WERI-Rb-1 (cell line): ENCODE measurements at places on chromosomes 6 and 20.

DNA sequence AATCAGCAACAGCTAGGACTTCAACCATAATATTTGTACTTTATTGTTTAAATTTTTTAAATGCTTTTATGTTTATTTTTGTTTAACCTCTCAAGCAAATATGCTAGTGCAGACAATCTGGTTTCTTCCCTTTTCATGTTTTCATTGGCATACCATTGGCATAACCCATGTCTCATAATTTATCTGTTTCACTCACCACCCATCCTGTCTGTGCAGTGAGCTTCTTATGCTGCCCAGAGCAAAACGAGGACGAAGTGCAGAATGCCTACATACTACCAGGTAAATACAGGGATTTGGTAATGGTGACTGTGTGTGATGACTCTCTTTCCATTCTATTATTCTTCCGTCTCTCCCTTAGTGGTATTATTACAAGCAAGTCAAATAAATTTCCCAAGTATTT is 361.4 kb upstream of the KCNQ5 start:
- no peak for DNase-seq

DNA sequence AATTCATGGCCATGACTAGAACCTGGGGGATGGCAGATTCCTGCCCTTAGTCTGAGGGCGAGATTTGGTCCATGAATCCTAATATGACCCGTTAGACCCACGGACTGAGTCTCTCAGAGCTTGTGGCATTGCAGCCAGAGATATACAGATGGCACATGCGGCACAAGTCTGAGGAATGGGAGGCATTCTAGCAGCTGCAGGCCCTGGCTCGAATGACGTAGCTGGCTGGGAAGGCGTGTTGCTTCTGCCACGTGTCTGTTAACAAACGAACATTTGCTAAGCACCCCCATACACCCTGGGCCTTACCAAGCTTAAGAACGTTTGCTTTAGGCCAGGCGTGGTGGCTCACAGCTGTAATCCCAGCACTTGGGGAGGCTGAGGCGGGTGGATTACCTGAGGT is 68.0 kb downstream of the CD164 start:
- DNase-seq: no peak

GRCh38 chr6:139540276-139540675 is 165.8 kb upstream of the CITED2 start:
- DNase-seq: no peak

- DNase-seq: no peak
These were observed 114.6 kb downstream of the VEGFA start for GRCh38 chr6:43884652-43885022.

DNA sequence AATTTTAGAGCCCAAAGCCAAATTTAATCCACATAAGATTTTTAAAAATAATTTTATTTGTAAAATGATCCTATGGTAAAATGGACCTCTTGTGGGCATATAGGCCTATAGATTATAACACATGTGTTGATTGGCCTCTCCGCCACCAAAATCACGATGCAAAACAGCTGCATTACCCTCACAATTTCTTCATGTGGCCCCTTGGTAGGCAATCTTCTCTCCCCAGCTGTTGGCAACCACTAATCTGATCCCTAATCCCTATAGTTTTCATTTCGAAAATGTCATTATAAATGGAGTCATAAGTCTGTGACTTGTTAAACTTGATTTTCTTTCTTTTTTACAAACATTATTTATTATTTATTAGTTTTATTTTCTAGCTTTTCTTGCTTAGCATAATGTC is 263.9 kb upstream of the SULF2 start:
- no peak for DNase-seq

DNA sequence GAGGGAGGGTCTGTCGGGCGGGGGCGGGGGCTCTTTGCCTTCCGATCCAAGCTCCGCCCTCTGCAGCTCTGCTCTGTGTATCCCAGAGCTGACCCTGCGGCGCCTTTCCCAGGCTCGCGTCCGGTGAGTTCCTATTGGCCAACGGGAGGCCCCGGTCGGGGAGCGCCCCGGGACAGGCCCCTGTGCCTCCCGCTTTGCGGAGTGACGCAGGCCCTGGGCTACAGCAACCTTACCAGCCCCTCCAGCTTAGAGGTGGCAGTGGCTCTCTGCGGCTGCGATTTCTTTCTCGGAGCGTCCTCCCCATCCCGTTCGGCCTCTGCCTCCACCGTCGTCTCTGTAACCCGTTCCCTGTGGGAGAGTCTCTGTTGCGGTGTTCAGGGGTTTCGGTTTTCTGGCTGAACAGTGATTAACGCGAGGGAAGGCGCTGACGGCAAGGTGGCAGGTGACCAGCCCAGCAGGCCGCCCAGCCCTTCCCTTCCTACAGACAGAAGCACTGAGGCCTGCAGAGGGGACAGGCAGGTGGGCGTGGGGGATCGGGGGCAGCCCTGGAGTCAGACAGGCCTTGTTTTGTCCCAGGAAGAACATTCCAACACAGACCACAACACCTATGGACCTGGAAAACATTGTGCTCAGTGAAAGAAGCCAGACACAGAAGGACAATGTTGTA is 18.1 kb upstream of the CEBPB start:
- DNase-seq: peak; percentile 82

DNA sequence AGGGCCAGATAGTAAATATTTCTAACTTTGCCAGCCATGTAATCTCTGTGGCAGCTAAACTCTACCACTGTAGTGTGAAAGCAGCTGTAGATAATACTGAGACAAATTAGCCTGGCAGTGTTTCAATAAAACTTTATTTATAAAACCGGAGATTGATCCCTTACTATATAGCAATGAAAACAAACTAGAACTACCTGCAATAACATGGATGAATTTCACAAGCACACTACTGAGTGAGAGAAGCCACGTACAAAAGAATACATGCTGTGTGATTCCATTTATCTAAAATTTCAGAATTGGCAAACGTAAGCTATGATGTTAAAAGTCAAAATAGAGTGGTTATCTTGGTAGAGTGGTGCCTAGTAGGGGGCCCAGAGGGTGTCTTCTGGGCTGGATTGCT is 198.7 kb upstream of the SGK1 start:
- no peak for DNase-seq

DNA sequence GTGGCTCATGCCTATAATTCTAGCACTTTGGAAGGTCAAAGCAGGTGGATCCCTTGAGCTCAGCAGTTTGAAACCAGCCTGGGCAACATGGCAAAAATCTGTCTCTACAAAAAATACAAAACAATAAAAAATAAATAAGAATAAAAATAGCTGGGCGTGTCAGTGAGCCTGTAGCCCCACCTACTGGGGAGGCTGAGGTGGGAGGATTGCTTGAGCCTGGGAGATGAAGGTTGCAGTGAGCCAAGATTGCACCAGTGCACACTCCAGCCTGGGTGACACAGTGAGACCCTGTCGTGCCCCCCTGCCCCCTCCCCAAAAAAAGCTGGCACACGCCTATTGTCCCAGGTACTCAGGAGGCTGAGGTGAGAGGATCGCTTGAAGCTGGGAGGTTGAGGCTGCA is 35.1 kb upstream of the SRPK1 start:
- peak; percentile 32 for DNase-seq

DNA sequence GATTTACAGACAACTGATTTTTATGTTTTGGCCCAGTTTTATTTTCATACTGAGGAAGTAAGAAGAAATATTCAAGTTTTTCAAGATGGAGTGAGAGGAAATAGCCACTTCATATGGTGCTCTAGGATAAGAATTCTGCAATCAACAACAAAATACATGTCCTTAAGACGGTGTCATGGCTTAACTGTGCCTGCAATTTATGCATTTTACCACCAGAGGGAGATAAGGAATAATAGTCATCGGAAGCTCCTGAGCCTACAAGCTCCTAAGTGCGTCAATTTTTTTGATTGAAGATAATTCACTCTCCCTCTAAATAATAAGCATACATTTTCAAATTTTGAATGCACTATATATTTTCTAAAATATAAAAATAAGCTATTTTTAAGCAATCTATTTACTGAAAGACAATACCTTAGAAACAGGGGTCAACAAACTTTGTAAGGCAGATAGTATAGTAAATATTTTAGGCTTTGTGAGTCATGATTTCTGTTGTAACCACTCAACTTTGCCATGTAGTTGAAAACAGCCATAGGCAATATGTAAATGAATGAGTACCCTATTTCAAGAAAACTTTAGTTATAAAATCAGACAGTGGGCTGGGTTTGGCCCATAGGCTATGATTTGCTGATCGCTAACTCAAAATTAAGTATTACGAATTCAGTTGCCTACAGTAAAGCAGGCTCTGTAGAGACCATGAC is 230.9 kb upstream of the DTNBP1 start:
- DNase-seq: no peak

DNA sequence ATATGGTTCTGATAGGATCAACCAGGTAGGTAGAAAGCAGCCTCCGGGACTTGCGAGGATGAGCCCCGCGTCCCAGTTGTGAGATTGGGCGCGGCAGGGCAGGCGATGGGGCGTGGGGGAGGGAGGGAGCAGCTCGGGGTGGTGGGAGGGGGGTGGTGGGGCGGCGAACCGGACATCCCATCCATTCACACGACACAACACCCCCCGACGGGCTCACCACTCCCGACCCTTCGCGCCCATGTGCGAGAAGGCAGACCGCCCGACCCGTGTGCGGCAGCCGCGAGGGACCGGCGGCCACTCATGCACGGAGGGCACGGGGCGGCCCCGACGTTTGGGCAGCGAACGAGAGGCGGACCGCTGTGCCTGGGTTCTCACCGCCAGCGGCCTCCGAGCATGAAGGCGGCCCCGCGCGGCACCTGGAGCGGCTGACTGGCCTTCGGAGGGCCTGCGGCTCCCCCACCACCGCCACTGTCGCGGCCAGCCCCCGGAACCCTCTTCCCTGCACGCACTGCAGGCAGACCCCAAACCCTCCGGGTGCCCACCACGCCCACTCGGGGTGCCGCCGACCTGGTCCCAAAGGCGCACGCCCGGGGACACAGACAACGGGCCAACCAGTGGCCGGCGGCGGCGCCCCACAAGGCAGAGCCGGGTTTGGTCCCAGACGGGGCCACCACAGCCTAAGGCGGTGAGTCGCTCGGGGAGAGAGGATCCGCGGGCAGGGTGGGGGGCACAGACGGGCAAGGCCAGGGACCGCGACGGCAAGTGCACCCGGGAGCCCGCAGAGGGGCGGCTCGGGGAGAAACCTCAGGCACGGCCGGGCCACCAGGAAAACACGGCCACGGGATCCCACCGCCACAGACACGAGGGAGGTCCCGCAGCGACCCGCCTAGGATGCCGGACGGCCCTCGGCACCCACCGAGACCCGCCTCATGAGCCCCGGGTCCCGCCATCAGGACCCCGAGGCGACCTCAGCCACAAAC is 769.2 kb upstream of the DEFB115 start:
- DNase-seq: no peak

GRCh38 chr6:17219098-17219497 is 62.1 kb upstream of the RBM24 start:
- no peak for DNase-seq

DNA sequence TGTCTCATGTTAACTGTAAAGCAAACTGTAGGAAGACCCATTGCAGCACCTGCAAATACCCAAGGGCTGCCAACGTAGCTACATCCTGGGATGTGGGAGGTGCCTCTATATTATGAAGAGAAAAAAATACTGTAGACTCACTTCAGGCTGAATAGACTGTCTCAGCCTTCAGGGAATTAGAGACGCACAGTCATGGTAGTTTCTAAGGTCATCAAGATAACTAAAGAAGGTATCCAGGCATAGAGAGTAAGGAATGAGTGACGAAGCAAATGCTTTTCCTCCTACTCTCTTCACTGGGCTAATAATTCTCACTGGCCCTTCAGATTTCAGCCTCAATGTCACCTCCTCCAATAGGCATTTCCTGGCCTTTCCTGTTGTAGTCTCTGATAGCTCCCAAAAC is 121.6 kb upstream of the ECI2 start:
- DNase-seq: no peak

- DNase-seq: no peak
These were observed 47.6 kb downstream of the ZDHHC14 start for GRCh38 chr6:157428427-157429202.

DNA sequence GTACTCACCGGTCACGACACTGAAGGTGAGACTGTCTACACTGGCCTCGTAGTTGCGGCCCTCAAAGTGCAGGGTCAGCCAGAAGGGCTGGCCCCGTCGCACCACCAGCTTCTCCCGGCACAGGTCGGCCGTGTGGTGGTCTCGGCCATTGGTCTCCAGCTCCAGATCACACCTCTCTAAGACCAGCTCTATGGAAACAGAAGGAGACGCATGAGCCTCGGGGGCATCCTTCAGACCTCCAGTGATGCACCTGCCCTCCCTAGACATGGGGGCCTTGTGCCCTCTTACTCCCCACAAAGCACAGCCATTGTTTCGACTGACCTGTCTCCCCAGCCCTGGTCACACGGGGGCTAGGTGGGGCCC is 3.7 kb downstream of the TGM2 start:
- no peak for DNase-seq

- peak; percentile 29 for DNase-seq
These were observed 982 bp downstream of the HECA start for GRCh38 chr6:139135578-139136545.

- DNase-seq: no peak
These were observed 141.2 kb downstream of the DHX35 start for GRCh38 chr20:39103305-39103704.

GRCh38 chr6:96234444-96234843 is 218.7 kb downstream of the FUT9 start:
- no peak for DNase-seq

DNA sequence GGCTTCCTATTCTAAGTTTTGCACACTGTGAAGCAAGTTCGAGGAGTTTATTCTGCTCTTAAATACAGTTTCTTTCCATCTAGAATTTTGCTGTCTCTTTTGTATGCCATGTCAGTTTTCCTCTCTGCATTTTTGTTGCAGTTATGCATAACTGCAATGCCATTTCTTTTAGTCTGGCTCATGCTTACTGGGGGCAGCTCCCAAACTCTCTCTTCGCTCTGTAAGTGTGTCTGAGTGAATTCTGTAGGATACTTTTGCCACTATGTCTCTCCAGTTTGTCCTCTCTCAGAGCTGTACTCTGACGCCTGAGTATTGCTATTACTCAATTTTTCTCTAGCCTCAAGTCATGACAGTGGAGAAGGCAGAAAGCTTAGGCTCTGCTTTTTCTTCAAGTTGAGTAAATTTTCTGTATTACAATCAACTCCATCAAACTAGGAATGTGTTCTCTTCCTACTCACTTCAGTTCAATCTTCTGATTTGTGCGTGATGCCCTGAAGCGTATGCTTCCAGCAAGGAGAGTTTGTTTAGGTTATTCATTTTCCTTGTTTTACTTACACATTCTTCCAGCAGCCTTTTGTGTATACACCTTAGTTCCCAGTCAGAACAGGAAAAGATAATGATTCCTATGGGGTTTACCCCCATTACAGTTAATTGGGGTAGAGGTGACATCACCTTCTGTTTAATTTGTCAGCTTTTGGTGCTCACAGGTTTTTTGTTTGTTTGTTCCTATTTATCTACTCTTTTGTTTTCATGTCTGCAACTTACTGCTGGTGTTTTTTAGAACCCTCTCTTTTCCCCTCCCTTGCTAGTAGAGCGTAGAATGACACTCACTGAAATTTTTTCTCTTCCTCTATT is 430.9 kb downstream of the BCKDHB start:
- DNase-seq: no peak

DNA sequence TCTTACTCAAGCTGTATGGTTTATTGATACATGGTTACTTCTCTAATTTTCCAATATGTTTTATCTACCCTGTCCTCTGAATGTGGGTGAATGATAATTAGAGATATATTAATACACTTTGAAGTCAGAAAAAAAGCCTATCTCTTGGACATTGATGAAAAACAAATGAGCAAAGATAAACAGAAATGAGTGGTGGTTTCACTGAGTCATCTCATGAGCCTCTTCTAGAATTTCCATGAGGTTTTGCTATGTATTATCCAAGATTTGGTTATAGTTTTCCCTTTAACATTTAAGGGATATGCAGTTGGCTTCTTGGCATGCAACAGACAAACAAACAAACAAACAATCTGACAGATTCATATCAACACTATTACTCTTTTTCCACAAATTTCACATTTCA is 586.8 kb downstream of the RFPL4B start:
- no peak for DNase-seq
